T-helper 9 cell (primary cell): ENCODE measurements at places on chromosomes 2 and 18.

- DNase-seq: no peak
Measured at GRCh38 chr2:156110890-156111289, 221.6 kb downstream of the NR4A2 start.

DNA sequence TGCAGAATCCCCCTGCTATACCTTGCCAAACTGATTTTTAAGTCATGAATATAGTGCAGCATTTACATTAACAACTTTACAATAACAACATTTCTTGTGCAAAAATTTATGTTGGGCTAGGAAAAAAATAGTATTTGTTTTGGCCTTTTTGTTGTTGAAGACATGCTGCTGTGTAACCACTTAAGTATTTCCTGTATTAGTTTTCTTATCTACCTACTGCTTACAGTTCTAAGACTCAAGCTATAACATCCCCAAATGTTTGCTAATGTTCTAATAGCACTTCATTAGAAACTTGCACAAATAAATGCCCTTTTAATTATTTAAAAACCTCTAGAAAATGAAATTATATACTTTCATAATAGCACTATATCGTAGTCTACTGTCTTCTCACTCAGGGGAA, 154.3 kb upstream of the DOCK10 start:
- DNase-seq: no peak

- peak; percentile 70 for DNase-seq
Measured at GRCh38 chr2:225660262-225661131, 261.0 kb downstream of the NYAP2 start.

GRCh38 chr2:187554011-187554703, at the start of gene TFPI:
TFPI (minus strand) TSS chr2:187554435; CDS start chr2:187503768, 50,667 bp downstream.
- DNase-seq: no peak

- no peak for DNase-seq
Measured at GRCh38 chr2:75342504-75343175, 143.3 kb upstream of the TACR1 start.

- no peak for DNase-seq
Measured at GRCh38 chr18:2508678-2509077, 62.6 kb downstream of the METTL4 start.

DNA sequence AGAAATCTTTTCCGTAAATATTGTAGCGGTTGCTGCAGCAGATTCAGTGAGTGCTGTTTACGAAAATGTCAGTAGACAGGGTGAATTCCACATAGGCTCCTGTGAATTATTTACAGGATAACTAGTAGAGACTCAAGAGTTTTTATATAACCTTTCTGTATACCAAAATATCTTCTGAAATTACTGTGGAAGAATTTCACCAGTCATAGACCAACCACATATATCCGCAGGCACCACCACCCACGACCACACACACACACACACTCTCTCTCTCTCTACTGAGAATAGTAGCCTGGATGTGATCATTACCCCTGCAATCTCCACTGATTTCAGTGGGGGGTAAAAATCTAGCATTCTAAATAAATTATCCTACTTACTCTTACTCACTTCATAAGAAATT, 341.8 kb downstream of the RBM43 start:
- no peak for DNase-seq

GRCh38 chr2:195572895-195573683, 83.9 kb upstream of the SLC39A10 start:
- no peak for DNase-seq

- no peak for DNase-seq
Measured at GRCh38 chr2:108383146-108383830, 5.5 kb downstream of the SULT1C4 start.

DNA sequence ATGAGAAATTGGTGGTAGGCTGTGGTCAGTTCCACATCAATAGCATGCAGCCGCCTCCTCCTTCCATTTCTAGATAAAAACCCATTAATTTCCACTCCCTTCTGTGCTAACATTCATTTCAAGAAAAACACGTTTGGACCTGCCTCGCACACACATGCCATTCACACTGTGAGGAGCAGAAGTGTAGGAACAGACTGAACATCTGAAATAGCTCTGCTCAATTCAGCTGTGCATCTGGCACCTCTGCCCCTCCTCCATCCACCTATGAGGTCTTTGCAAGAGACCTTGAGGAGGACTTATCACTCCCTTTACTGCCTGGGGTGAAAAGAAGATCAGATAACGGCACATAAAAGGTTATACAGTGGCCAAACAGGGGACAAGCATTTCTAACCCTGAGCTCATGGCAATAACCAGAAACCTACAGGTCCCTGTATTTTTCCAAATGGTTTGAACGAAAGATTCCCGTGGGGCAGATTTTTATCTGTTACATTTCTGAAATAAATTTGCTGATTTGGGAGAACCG, 30.8 kb upstream of the LRP2 start:
- DNase-seq: no peak

- DNase-seq: no peak
Measured at GRCh38 chr2:203366639-203367466, 38.7 kb downstream of the ABI2 start.

DNA sequence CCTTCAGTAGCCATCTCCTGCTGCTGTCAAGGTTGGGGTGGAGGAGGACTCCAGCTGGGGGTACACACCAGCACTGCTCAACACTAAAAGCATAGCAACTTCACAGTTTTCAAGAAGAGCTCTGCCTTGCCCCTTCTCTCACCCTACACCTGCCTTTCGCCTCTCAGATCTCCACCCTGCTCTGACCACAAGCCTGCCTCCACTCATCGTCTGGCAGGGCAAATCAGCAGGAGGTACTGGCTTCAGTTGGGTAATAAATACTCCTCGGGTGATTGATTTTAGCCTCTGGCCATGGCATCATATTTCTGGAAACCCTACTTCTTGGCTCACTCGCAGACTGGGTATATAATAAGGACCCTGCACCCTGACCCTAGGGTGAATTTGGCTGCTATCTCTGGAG, 3.1 kb upstream of the PRKAG3 start:
- no peak for DNase-seq

- DNase-seq: no peak
Measured at GRCh38 chr2:223674998-223675609, 72.9 kb upstream of the SCG2 start.

GRCh38 chr2:2286592-2286991, 44.5 kb downstream of the MYT1L start:
- no peak for DNase-seq

DNA sequence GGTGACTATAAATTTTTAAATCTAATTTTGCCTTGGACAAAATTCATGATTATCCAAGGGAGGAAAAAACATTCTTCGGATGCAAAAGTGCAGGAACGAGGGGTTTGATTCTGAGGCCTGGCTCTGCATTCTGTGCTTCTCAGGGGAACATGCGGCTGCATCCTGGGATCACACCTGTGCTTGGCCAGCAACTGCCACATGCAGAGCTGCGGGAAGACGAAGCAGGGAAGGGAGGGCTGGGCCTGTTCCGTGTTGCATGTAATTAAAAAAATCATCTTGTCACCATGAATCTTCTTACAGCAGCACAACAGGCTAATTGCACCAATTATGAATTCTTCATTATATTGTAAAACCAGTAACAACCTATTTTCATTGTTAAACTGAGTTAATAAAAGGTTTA, 158.0 kb upstream of the ALKAL2 start:
- DNase-seq: no peak

DNA sequence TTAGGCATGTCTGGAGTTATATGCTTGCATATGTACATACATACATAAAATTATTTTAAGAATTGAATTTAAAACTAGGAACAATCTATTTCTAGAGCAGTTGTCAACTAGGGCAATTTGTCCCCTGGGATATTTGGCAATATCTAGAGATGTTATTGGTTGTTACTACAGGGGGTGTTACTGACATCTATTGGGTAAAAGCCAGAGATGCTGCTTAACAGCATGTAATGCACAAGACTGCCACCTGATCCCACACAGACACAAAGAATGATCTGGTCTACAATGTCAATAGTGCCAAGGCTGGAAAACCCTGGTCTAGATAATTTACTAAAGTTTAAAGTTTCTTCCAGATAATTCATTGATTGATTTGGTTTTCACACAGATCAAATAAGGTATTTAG, 185.3 kb downstream of the NYAP2 start:
- DNase-seq: no peak

DNA sequence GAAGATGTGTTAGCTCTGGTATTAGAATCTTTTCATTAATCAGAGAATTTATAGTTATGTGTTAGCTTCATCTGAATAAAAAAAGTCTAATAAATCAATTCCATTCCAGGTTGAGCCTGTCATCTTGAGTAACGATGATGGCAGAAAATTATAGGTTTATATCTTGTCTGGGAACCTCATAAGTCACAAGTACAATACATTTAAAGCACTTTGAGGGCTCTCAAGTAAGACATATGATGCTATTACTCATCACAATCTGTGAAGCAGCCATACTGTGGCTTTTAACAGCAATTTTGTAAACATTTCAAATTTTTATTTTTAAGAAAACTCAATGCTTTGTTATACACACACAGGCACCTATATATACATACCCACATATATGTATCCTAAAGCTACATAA, 484.1 kb upstream of the VRK2 start:
- no peak for DNase-seq

DNA sequence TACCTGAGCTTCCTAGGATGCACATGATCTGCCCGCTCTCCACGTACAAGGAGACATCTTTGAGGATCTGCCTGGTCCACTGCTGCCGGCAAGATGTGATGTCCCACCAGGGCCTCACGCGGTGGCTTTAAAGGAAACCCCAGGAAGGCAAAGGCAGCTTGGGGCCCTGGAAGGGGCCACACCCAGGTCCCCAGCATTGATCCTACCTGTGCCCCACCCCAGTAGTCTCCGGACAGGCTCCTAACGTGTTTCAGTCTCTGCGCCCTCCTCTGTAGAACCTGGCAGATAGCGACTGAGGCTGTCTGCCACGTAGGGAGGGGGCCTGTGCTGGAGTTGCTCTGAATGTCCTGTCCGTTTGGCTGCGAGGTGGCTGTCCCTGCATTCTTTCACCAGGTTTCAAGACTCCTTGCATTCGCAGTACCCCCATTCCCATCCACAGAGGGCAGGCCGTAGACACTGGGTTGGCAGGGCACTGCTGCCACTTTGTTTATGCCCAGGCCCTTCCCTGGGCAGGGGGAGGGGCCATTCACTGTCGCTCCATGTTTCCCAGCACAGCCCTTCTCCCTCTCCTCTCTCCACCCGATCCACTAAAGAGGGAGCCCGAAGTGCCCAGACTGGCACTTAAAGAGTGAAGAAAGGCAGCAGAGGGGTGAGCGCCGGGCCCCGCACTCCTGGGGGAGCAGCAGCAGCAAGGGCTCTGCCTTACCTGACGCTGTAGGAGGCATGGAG, 644 bp downstream of the ABCG5 start:
- DNase-seq: no peak

DNA sequence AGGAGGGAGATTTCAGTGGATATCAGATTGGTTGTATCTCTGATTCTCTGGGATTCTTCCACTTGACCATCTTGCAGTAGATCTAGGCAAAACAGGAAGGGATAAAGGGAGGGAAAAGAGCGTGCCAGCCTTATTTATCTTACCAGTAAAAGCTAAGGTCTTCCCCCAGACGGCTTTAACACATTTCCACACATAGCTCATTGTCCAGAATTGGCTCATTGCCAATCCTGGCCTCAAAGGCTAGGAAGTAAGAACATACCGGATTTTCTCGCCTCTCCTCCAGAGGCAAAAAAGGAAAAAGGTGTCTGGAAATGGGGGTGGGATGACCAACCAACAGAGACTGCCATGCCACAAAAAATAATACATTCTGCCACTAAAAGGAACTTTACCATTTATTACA, 411.6 kb upstream of the NRP2 start:
- no peak for DNase-seq

- no peak for DNase-seq
Measured at GRCh38 chr2:197113275-197113711, 186.8 kb upstream of the PGAP1 start.

DNA sequence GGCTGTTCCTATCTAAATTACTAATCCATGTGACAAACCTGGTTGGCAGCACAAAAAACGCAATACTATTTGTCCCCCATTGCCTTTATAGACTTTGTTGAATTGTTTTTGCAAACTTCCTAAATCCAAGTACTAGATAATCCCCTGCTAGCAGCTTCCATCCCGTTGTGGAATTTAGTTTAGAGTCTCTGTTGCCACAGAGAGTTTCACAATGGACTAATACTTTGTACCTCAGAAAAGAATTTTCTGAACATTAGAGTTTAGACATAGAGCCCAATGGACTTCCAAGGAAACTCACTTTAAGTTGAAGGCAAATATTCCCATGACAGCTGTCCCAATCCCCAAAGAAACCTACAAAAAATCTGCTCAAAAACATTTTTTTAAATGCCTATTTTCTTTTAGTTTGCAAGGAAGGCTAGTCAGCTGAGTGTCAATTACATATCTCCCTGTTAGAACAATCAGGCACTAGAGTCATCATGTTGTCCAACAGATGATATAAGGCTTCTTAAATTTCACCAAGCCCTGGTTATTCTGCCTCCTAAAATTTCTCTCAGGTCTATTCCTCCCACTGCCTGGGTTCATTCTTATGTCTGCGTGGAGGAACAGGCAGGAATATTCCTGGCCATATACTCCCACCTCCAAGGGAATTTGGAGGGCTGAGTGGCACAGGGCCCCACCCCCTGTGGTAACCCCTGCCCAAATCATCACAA, 27.2 kb downstream of the RNF152 start:
- no peak for DNase-seq
